Tongue (tissue), 3 donors: ENCODE measurements at places on chromosomes 3 and 15.

DNA sequence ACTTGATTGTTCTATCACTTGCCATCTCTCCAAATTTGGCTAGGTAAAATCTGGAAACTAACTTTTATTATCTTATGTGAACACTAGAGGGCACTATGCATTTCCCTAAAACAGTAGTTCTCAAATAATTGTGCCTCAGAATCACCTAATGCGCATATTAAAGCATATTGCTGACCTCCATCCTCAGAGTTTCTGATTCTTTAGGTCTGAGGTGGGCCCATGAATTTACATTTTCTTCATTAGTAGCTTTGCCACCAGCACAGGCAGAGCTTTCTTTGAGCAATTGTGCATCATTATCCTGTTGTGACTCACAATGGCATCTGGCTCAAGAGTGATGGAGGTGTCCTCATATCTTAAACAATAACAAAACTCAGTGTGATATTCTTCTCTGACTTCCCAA lies 17.5 kb upstream of the BCHE start:
- DNase-seq = peak; percentile 22

DNA sequence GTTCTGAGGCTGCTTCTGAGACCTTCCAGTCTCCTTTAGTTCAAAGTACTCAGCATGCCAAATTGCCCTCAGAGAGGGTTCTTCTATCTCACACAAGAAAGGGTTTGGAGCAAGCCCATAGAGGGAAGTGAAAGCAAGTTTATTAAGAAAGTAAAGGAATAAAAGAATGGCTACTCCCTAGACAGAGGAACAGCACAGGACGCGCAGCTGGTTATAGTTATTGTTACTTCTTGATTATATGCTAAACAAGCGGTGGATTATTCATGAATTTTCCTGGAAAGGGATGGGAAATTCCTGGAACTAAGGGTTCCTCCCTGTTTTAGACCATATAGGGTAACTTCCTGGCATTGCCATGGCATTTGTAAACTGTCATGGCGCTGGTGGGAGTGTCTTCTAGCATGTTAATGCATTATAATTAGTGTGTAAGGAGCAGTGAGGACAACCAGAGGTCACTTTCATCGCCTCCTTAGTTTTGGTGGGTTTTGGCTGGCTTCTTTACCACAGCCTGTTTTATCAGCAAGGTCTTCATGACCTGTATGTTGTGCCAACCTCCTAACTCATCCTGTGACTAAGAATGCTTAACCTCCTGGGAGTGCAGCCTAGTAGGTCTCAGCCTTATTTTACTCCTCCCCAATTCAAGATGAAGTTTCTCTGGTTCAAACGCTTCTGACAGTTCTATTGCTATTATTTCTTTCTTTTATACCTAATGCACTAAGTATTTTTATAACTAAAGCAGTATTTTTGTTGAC lies 26.3 kb downstream of the SCN11A start:
- DNase-seq = no peak

DNA sequence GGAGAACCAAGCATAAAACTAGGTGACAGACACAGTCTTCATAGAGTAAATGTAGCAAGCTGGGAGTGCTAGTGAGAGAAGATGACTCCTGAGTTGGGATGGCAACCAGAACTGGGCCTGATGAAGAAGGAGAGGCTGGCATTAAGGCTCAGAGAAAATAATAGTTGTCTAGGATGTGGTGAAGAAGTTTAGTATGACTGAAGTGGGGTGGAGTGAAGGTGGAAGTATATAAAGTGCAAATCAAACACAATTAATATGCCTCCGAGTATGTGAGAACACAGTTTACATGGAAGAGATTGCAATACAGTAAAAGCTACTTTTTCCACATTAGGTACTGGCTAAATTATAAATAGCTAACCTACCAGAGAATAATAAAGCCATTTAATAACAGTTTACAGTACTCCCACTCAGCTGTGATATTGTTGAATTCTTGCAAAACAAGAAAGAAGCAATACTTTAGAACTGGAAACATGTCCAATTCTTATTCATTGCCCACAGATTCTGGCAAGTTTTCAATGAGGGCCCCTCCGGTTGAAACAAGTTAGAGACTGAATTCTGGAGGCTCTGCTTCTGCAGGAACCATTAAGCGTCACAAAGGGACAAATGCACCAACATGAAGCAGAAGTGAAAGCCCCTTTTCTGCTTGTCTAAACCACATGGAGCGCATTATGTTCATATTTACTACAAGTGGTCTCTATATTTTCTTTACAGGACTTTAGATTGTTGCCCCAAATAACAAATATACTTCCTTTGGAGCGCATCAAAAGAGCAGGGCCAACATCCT lies 243.7 kb downstream of the SLC9A9 start:
- peak; percentile 19 for DNase-seq

DNA sequence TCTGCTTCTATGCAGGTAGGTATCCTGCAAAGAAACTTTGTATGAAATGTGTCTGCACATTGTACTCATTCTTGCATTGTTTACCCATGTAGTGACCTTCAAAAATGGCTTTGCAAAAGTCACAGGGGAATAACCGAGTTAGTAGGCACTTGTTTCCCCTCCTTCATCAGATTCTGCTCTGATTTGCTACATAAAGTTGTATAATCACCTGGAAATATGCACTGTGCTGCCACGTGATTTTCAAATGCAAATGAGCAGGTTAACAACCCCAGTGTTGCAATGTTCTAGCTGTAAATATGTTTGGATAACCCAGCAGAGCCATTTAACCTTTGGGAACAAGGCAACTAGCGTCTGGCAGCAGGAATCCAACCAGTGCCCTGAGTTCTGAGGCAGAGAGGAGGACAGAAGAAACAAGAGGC lies at the start of gene KNG1:
Gene KNG1 (plus strand): TSS at position 321 of the 419 bp plus-strand sequence. CDS start 184 bp downstream, outside the sequence.
- DNase-seq = no peak
